Brain (organoid and tissue), 16 donors: ENCODE measurements at places on chromosomes 4 and X. TPM values are rescaled to one million over a fixed set of nuclear protein-coding genes. Genes with fewer than 3 reads are reported as not detected.

GRCh38 chr4:14434483-14434882, 567.8 kb upstream of the CPEB2 start:
- DNase-seq: no peak

GRCh38 chr4:139786494-139787354, 121.1 kb downstream of the MGST2 start:
- peak; percentile 68 for DNase-seq

BEX5 gene
- polyA plus RNA-seq: 30.0 TPM

MAGEA3 gene
- polyA plus RNA-seq: 20.8 TPM

GRCh38 chrX:118530219-118530911, 34.8 kb downstream of the DOCK11 start:
- no peak for DNase-seq

- DNase-seq: no peak
Observed at GRCh38 chr4:176539091-176539784, 219.5 kb downstream of the SPCS3 start.

GAGE2A gene
- polyA plus RNA-seq: not detected

GRCh38 chrX:119231936-119232445, 4.1 kb upstream of the PGRMC1 start:
- DNase-seq: no peak

SCD5 gene
- polyA plus RNA-seq: 188 TPM

MAGEB10 gene
- not detected for polyA plus RNA-seq

DNA sequence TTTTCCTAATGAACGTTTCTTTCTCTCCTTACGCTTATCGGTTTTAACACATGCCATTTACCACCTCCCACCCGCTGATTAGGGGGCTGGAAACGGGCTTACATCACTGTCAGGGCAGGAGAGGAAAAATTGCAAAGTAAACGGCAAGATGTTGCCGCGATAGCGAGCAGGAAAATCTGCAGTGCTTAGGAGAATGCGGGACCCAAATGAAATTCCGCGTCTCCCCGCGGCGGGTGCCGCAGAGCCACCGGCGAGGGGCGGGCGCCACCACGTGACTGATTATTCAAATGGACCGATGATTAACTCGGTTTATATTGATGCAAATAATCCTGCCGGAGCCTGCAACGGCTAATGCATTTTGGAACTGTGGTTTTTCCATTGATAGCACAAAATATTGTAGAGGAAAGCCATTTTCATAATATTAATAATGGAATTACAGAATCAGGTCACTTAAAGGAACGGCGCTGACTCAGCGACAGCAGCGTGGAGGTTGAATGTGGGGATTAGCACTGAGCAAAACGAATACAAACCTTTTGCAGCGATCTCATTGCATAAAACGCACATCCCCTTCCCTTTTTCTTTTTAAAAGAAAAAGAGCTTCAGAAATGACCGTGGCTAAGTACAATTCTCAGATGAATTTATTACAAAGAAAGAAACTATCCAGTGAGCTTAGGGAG, 224.2 kb downstream of the STIM2 start:
- peak; percentile 92 for DNase-seq

GRCh38 chr4:8220661-8221450, 21.8 kb downstream of the SH3TC1 start:
- no peak for DNase-seq

DNA sequence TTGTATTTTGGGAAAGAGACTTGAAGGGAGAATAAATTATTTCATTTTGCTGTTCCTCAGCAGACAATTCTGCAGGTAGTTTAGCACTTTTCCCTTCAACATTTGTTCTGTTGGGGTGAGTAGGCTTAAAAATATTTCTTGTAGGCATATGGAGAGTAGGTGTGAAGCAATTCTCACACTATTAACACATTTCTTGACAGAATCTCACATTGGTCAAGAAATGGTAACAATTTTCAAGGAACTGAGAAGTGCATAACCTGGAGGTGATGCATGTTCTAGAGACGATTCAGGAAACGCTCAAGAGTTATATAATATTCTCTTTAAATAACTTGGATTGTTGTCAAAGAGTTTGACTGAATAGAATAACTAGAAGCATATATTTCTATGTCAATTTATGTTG, 658.2 kb downstream of the STIM2 start:
- no peak for DNase-seq

PNCK gene
- 24.5 TPM for polyA plus RNA-seq

GRCh38 chrX:38563030-38563429, 1.7 kb downstream of the TSPAN7 start:
- DNase-seq: peak; percentile 19

IL21 gene
- not detected for polyA plus RNA-seq
